Hematopoietic multipotent progenitor cell treated with erythropoietin and hydrocortisone succinate and interleukin-3 and kit ligand, for 8 days (in vitro differentiated cells): ENCODE measurements at places on chromosomes 12 and 14.

DNA sequence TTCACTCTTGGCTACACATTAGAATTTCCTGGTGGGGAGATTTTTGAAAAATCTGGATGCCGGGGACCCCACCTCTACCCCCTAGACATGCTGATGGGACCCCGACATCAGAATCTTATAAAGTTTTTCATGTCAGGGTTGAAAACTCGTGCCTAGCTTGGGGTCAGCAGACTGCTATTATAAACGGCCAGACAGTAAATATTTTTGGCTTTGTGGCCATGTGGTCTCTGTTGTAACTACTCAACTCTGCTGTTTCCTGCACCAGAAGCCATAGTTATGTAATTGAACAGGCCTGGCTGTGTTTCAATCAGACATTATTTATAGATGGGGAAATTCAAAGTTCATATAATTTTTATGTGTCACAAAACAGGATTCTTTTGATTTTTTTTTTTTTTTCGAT lies 41.6 kb downstream of the ACACB start:
- DNase-seq: no peak

GRCh38 chr12:99600388-99600787 lies 47.2 kb upstream of the GARIN6 start:
- no peak for DNase-seq

DNA sequence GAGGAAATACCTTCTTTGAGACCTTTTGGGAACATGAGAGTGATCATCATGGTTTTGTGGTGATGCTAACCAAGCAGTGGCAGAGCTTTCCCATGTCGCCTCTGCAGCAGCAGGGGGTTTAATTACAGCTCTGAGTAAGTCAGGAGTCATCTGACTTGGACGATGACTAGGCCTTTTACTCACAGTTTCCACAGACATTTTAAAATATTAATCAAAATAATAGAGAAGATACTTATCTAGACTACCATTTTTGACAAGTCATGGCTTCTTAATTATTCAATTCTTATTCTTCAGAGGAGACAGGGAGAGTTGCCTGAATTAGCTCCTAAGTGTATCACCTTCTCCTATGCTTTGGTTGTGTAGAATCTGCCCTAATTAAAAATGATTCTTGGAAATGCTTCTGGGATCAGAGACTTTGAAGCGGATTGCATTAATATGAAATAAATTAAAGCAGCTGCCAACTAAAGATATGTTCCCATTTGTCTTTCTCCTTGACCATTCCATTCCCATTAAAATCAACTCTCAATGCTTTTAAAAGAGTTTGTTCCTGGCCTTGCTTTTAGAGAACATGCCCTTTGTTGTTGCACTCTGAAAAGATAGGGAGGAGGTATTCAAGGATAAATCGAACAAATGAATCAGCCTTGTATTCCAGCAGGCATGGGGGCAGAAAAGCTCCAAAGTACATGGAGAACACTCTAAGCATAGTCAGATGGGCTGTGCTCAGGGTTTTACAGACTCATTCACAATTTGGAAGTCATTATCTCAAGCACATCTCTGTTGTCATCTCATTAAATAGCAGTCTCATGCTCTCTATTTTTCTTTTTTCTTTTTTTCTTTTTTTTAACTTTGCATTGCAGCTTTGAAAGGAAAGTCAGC lies 7.7 kb upstream of the IFNG-AS1 start:
- DNase-seq: no peak

- DNase-seq: peak; percentile 72
Measured at GRCh38 chr12:120496413-120497340, 764 bp downstream of the DYNLL1 start.

DNA sequence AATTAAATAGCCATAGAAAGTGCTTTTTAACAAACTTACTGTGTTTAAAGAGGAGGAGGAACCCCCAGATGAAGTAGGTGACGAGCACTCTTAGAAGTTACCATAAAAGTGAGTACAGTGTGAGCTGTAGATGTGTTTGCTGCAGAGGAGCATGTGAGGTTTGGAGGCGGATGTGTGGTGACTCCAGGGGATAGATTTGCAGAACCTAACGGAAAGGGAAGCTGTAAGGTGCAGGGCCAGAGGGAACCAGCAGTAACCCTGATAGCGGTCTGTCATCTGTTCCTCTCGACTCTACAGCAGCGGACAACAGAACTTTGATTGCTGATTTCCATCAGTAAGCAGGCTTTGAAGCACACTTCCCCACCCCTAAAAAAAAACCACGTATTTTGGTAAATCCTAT lies 5.2 kb downstream of the CALM1 start:
- no peak for DNase-seq

GRCh38 chr14:92236243-92236900 lies 86.6 kb upstream of the SLC24A4 start:
- no peak for DNase-seq

DNA sequence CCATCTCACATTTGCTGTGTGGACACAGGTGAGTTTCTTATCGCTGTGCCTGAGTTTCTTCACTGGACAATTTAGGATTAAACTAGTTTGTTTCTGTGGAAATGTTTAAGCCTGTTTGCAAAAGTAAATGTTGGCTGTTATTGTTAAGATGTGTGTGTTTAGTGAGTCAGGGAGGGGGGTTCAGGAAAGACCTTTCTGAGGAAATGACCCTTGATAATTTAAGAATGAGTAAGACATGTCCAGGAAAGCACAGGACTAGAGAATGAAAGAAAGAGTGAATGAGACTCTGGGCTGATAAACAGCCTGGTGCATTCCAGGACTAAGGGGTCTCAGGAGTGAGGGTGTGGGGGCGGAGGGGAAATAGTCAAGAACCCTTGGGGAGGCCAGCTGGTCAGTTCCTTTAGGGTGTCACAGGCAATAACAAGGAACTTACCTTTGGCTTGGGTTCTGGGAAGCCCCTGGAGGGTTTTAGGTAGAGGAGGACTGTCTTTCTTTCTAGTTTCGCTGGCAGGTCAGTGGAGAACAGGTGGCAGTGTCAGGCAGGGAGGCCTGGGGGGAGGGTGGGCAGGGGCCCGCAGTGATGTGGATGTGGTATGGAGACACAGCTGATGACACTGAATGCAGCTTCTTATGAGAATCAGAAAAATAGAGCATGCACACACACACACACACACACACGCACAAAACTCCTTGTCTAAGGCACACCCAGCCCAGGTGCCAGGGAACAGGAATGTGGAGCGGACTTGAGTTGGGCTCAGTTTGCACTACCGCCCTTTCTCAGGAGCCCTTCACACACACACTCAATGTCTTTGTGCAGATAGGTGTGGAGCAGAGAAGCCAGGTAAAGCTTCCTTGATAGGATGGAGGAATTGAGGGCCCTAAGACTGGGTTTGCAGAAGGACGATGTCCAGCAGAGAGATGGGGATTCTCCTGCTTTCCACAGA lies 1005.5 kb downstream of the VRK1 start:
- no peak for DNase-seq

DNA sequence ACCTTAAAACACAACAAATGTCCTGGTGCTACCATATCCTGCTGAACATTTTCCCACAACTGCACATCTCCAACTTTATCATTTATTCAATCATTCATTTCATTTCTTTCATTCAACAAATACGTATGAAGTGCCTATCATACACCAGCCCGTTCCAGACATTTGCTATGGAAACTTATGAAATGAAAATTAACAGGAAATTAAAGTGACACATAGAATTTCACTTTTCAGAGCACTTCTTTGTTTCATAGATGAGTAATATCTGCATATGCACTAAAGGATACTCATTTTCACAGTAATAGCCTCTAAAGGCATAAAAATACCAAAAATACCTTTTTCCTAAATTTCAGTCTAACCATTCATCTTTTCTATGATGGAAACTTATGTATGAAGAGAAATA lies 12.6 kb downstream of the CNIH1 start:
- no peak for DNase-seq

DNA sequence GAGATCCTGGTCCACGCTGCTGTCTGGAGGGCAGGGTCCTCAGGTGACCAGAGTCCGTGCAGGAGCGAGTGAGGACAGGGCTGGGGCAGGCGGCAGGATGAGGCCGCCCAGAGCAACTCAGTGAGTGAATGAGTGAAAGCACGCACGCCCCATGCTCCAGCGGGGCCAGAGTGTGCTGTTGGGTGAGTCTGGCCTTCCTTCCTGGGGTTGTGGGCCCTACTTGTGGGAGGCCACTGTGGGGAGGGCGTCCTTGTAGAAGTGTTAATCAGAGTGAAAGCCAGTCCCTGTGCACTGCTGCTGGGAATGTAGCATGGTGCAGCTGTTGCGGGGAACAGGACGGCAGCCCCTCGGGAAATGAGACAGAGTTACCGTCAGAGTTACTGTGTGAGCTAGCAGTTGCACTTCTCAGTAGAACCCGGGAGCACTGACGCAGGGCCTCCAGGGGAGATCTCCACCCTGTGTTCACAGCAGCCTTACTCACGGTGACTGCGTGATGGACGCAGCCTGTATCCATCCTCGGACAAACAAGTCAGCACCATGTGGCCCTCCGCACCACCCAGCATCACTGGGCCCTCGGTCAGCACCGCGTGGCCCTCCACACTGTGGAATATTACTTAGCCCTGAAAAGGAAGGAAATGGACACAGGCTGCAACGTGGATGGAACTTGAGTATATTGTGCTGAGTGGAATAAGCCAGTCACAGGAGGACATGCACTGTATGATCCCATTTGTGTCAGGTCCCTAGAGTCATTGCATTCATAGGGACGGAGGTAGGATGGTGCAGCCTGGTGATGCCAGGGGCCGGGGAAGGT lies 22.1 kb downstream of the PACS2 start:
- no peak for DNase-seq

GRCh38 chr12:68420225-68421010 lies 88.3 kb upstream of the MDM1 start:
- DNase-seq: no peak

GRCh38 chr12:1517734-1518525 lies 76.5 kb downstream of the FBXL14 start:
- DNase-seq: no peak

DNA sequence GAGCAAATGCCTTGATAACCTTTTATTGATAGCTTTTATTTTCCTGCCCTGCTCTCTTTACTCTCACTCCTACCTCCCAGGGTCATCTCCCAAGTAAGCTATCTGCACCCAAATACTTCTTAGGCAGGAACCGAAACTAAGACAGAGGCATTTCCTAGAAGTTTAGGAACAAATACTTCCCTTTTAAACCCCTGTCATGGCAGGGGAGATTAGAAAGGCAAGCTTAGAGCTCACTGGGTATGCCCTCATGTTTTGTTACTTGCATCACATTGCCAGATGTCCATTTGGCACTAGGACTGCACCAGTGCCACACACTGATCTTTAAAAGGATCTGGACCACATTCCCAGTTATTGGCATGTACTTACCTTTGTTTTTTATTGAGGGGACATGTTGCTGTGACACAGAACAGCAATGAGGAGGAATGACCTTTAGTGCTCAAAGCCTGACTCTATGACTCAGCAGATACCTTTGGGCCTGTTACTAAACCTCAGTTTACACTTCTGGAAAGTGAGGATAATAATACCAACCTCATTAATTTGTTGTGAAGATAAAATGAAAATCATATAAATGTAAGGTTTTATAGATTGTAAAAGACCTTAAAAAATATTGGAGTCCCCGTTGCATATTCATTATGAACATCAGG lies 40.9 kb upstream of the MBIP start:
- no peak for DNase-seq

DNA sequence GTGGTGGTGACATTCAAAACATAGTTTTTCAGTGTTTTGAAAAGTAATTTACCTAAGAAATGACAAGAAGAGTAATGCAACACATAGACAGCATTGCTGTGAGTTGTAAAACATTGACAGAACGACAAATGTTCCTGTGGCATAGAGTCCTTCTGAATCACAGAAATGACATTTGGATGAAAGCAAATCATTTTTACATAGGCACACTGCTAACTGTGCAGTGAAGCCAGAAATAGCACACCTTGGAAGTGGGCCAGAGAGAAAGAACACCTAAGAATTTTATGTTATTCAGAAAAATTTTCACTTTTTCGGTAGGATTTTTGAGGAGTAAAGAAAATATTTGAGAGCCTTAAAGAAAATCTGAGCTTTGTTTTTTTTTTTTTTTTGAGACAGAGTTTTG lies 100.6 kb downstream of the ANO4 start:
- DNase-seq: no peak
